Mesothelial cell of epicardium (in vitro differentiated cells): ENCODE measurements at places on chromosomes 6 and 20. TPM values are rescaled to one million over a fixed set of nuclear protein-coding genes. Genes with fewer than 3 reads are reported as not detected.

- H3K27ac ChIP-seq, result peak overlapping the region; percentile 52
- peaks cover 8% of the 10 kb centered on the region for H3K4me1 ChIP-seq
- peaks cover 2% of the 10 kb centered on the region for H3K36me3 ChIP-seq
- DNase-seq, result no peak
Measured at GRCh38 chr6:160393891-160394653, 45.9 kb downstream of the SLC22A3 start.

DNA sequence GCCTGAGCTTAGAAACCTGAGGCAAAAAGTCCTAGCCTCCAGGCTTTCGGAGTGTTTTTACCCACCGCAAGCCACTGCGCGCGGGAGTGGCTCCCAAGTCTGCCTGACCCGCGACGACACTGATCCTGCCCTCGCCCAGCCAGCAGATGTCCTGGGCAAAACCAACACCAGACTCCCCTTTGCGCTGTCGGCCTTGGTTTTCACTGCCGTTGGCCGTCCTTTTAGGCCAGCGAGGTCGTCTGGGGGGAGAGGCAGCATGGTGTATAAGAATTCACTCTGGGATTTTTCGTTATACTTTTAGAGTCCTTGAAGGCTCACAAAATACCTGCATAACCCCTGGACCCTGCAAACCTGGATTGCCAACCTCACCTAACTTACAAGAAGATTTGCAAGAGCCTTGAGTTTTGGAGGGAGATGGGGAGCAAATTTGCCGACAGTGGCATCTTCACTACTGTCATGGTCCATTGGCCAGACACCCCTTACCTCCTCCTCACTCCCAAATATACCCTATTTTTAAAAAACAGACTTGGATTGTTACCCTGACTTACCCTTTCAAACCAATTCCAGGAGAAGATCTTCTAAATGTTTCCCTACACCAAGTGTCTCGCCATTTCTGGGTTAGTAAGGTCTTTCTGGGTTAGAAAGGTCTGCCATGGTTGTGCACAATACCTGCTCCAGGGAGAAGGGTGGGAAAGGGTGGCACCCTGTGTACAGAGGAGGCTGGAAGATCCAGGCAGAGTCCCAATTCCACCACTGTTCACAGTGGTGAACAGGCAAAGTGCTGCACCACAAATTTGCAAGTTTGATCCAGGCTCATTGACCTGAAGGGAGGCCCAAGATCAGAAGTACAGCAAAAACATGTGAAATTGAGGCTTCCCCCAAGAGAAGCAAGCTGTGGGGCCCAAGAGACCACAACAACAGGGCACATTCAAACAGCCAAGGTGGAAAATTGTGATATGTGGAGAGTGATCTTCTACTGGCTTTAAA lies 4.4 kb downstream of the FOXA2 start:
- no peak overlapping the region for H3K27ac ChIP-seq
- DNase-seq, result no peak
- H3K27me3 ChIP-seq, result peaks cover 90% of the 10 kb centered on the region
- peaks cover 18% of the 10 kb centered on the region for H3K4me1 ChIP-seq
- no peaks in the 10 kb centered on the region for H3K36me3 ChIP-seq

SYNDIG1 gene
- 0.80 to 1.6 TPM (median 0.90 TPM) in 3 replicates for total RNA-seq

- H3K27me3 ChIP-seq, result peaks cover 8% of the 10 kb centered on the region
- H3K4me3 ChIP-seq, result no peak overlapping the region
- no peak overlapping the region for H3K27ac ChIP-seq
- DNase-seq, result no peak
- H3K36me3 ChIP-seq, result no peaks in the 10 kb centered on the region
Measured at GRCh38 chr20:55135923-55136322, 660.5 kb downstream of the DOK5 start.

BCAS1 gene
- 0.18 to 0.20 TPM (median 0.20 TPM) in 3 replicates for total RNA-seq

FAM217A gene
- not detected in 3 replicates for total RNA-seq

NHSL1 gene
- total RNA-seq, result 66.1 to 73.6 TPM (median 68.0 TPM) in 3 replicates
